ENCODE measurements at places on chromosomes 16 and 17. TPM values are rescaled to one million over a fixed set of nuclear protein-coding genes. Genes with fewer than 3 reads are reported as not detected.

The BAIAP2 gene
- 47.4 TPM for total RNA-seq

DNA sequence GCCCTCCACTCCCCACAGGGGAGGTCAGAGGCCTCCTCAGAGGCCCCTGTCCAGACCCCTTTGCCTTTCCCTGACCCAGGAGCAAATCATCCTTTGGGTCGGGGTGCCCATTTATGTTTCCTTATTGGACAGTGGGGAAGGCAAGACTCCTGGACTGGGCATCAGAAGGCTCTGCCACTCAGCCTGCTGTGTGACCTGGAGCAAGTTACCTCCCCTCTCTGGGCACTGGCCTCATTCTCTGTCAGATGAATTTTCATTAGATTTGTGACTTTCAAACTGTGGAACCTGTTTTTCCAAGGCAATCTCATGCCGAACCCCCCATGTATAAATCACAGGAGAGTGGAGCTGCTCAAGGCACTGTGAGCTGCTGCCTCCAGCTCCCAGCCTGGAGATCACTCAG lies 47.0 kb upstream of the TOB1 start:
- no peak for DNase-seq

DNA sequence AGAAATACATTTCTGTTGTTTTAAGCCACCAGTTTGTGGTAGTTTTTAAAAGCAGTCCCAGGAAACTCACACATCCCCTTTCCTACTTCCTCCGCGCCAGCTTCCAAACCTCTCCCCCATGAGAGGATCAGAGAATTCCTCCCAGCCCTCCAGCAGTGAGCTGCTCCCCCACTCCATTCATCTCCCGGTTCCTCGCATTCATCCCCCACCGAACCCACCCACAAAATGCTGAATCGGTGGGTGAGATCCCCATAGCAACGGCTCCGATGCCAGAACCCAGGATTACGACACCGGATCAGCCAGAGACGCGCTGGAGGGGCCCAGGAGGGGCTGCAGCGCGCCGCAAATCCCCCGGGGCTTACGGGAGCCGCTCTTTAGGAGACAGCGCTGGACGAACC lies 251.4 kb upstream of the RPL38 start:
- DNase-seq = no peak

GRCh38 chr16:28879261-28879840 lies 1.1 kb downstream of the ATP2A1 start:
- peak; percentile 10 for DNase-seq

GRCh38 chr16:72832621-72833248 lies 215.2 kb downstream of the ZFHX3 start:
- peak; percentile 63 for DNase-seq

- no peak for DNase-seq
Observed at GRCh38 chr16:11740567-11740966, 2.1 kb downstream of the TXNDC11 start.
